ENCODE measurements at places on chromosomes 3 and 15.

DNA sequence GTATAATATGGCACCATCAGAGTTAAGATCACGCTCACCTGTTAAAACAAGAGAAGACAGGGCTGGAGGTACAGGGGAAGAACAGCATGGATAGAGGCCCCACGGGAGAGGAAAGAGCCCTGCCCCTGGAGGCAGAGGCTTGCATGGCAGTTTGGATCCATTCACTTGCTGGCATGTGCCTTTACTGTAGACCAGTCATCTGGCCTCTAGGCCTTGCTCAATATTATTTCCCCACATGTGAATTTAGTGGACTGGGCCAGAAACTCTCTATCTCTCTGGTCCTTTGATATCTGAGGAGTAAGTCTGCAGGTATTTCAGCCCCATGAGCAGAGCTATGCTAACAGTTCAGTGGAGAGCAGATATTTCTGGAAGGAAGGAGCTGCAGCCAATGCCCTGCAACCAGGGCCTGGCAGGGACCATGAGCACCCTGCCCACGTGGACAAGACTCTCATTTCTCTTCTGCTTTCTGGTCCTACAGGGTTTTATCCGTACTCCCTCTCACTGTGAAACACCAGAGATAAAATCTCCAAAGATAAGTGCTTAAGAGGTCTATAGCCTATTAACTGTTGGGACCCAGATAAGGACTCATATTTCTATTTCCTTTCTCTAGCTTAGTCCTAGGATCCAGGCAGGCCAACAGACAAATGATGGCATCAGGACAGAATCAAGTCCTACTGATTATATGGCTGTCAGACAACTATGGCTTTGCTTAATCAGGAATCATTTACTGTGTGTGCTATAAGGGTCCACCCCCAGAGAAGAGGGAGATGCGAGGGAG lies 65.0 kb downstream of the CLDN11 start:
- DNase-seq = no peak

DNA sequence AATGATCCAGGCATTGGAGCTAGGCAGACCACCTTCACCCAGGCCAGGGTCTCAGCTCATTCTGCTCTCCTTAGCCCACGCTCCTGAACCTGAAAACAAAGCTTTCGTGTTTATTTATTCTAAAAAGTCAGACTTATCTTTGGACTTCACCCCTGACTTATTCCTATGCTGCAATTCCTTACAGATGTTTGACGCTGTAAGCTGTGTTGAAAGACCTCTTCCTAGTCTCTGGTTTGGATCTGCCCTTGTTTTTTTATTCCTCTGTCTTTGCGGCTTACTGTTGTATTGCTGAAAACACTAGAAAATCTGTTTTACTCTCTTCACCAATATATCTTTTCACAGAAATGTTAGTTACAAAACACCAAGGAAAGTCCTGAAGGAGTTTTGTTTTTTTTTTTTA lies 40.5 kb upstream of the LDHAL6B start:
- DNase-seq = no peak

GRCh38 chr15:82272154-82272553 lies 9.5 kb downstream of the SAXO2 start:
- DNase-seq = no peak

- no peak for DNase-seq
These were observed 79.3 kb downstream of the SHQ1 start for GRCh38 chr3:72768936-72769335.

- DNase-seq = no peak
These were observed 46.2 kb downstream of the PTH1R start for GRCh38 chr3:46923559-46924350.

- no peak for DNase-seq
These were observed 353.3 kb upstream of the ARHGEF26 start for GRCh38 chr3:153767601-153768560.

DNA sequence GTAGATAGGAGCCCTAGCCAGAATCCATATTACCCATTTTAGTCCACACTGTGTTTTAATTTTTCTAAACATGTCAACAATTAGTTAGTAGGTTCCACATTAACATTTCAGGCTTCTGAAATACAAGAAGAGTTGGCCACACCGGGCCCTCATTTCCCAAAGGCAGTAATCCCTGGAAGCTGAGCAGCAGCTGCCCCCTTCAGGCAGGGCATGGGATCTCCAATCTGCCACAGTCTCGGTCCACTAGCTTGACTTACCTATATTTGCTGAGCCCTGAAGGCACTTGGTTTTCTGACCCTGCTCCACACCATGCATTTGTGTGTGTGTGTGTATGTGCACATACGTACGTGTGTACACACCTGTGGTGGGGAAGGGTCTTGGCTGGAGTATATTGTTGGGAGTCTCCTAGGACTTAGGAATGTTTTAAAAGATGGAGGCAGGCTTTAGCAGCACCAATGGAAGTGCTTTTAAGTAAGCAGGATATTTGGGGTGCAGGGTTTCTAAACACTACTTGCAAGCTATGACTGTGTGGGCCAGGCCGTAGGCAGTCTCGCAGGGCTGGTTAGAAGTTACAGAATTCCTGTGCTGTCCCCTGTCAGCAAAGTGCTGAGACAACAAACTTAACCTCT lies 71.2 kb upstream of the SOX14 start:
- DNase-seq = no peak

- peak; percentile 18 for DNase-seq
These were observed 519 bp downstream of the ABHD6 start for GRCh38 chr3:58237941-58238681.

GRCh38 chr15:100759698-100760356 lies 119.8 kb upstream of the ALDH1A3 start:
- DNase-seq = no peak
